ENCODE measurements at places on chromosomes 13 and 19.

DNA sequence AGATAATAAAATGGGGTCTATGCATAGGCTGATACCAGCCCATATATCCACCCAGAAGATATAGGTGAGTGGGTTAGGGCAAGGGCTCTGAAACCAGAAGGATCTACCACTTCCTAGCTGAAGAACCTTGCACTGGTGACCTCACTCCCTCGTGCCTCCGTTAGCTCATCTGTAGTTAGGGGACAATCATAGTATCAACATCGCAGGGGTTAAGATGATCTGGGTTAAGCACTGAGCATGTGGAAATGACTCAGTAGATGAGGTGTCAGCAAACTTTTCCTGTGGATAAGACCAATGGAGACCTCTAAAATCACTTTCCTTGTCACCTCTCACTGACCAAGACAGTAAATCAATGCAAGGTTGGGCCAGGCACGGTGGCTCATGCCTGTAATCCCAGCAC is 30.5 kb downstream of the TNFSF14 start:
- no peak for DNase-seq

- DNase-seq: no peak
Observed at GRCh38 chr13:99357941-99358340, 50.7 kb upstream of the GPR183 start.

- no peak for DNase-seq
Observed at GRCh38 chr13:29903996-29904395, 53.6 kb upstream of the UBL3 start.

- peak; percentile 49 for DNase-seq
Observed at GRCh38 chr19:50461066-50461875, 15.0 kb upstream of the EMC10 start.

DNA sequence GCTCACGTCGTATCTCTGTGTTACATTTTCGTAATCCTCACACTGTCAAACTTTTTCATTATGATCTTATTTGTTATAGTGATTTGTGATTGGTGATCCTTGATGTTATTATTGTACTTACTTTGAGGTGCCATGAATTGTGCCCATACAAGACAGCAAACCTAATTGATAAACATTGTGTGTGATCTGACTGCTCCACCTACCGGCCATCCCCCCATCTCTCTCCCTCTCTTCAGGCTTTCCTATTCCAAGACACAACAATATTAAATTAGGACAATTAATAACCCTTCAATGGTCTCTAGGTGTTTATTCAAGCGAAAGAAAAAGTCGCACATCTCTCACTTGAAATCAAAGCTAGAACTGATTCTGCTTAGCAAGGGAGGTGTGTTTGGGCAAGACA is 349.3 kb downstream of the RBM26 start:
- DNase-seq: no peak

Measured in naive thymus-derived CD8-positive, alpha-beta T cell (primary cell).